T-helper 2 cell treated with Interferon-gamma antibody and Interleukin-4, amounts not matched to agents 5 μg/mL and 100 μg/mL, for 36 hours (primary cell): ENCODE measurements at places on chromosomes 5 and 9.
A peak's percentile ranks its signal among the peaks of the same experiment; 100 is the strongest.

DNA sequence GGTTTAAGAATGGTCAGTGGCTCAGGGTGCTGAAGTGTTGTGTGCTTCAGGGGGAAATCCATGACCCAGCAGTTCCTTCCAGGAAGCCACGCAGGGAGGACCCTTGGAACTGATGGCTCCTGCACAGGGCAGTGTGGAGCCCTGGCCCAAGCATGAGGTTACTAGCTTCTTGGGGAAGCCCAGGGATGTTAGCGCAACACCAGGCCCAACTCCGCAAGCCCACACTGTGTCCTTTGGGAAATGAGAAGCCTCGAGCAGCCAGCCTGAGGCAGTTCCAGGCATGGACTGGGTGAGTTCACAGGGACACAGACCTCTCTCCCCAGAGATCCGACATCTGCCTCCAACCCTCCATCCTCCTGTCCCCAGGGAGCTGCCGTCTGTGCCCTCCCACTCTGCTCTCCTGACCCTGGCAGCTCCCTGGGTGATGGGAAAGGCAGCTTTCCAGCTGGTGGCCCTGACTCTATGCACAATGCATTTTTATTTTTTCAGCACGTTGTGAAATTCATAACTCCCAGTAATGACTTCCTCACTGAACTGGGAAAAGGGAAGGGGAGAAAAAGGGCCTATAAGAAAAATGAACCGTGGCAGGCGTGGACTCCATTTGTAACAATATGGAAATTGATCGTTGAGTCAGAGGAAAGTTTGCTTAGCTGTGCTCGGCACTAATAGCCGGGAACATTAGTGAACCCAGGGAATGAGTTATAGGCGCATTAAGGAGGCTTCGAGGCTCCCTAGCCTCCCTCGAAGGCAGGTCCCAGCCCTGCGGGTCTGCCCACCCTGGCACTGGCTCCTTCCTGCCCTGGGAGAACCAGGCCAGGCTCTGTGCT is 34.1 kb downstream of the LMX1B start:
- DNase-seq, result no peak

DNA sequence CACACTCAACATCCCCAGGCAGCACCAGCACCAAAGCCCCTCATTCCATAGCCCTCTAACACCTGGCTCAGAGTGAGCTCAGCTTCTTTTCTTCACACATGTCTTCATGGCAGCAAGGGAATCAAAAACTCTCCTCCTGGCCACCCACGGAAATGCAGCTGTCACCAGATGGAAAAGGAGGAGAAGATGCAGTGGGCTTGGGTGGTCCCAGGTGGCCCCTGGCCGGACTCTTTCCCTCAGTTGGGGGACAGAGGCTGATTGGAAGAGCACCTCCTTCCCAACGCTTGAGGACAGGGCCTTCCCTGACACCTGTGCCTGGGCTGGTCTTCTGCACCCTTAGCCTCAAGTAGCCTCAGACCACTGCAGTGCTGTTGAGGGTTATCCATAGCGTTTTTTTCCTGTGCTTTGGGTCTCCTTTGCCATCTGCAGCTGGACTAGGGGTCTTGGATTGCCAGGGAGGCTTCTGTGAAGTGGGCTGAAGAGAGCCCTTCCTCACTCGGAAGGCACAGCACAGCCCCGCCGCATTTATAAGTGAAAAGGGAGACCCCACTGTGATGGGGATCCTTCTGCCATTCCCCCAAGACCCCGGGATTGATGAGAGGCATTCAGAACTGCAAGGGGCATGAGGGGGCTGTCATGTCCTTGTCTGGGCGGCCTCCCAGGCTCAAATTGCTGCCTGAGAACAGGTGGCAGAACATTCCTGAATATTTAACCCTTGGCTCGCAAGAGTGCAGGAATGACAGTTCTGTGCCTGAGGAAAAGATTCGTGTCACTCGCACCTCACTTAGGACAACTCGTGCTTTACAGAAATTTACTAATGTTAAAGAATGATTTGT is 200.0 kb downstream of the AUH start:
- DNase-seq, result no peak

DNA sequence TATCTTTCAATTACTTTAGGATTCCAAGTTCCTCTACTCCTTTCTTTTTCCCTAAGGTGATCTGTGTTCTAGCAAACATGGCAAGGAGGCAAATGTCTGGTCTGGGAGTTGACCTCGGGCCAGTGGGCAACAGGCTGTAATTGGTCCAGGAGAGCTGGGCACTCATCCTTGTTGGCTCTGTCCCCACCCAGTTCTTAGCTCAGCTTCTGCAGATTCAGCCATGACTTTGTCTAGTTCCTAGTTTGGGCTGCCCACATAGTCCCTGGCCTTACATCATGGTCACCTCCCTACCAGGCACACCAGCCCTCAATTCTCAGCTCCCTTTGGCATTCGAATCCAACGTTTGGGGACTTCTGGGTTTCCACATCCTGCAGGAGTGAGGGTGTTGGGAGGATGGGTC is 92.1 kb upstream of the DAP start:
- DNase-seq, result no peak

GRCh38 chr5:125485771-125486170 is 739.3 kb upstream of the ZNF608 start:
- DNase-seq, result no peak

DNA sequence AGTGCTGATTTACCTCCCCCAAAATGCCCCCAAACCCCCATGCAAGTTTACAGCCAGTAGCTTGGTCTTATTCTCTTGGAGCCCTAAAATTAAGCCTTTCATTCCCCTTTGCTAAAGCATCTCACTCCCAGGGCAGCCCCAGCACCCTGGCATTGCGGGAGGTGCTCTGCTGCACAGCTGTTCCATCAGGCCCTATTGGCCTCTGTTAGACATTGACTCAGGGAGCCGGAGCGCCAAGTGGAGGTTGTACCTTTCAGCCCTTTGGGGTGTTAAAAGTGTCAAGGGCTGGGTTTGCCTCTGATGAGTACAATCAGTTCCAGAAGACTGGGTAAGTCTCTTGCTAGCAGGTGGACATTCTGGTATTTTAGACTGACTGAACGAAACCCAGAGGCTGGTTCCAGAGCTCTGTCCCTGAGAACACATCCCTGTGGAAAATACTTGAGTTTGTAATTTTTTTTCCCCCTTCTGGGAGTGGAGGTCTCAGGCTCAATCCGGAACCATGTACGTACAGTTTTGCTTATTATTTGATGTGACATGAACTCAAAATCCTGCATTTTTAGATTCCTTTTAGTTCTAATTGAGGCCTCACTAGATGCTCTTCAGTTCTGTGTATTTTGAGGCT is 102.4 kb downstream of the UBE2R2 start:
- no peak for DNase-seq

DNA sequence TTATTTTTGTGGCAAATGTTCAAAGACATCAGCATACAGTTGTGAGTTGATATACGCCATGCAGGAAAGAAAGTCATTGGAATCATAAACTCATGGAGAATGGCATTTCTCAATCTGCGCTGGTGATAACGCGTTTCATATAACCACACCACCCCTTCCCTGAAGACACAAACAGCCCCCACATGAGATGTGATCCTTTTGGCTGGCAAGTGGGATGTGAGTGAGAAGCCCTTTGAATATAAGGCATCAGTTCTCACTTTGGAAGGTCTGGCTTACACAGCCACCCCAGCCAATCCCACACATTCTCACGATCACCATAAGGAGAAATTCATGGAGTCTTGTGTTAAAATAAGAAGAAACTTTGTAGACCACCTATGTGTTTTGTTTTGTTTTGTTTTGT is 725.0 kb downstream of the PRELID2 start:
- DNase-seq, result no peak

DNA sequence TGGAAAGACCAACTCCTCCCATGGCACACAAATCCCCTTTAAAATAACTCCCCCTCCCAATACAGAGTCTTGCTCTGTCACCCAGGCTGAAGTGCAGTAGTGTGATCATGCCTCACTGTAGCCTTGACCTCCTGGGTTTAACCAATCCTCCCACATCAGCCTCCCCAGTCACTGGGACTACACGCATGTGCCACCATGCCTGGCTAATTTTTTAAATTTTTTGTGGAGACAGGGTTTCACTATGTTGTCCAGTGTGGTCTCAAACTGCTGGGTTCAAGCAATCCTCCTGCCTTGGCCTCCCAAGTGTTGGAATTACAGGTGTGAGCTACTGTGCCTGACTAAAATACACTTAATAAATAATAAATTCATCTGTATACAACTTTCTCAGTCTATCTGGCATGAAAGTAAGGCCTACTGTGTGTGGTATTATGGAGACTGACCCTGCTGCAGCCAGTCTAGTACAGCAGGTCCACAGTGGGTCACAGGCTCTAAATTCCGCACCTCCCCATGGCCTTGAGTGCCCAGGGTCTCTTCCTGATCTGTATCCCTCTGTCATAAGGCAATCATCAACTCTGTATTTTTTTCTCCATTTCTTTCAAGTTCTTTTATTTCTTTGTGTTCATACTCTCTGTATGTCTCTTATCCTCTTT is 169.4 kb downstream of the MAPKAP1 start:
- no peak for DNase-seq

DNA sequence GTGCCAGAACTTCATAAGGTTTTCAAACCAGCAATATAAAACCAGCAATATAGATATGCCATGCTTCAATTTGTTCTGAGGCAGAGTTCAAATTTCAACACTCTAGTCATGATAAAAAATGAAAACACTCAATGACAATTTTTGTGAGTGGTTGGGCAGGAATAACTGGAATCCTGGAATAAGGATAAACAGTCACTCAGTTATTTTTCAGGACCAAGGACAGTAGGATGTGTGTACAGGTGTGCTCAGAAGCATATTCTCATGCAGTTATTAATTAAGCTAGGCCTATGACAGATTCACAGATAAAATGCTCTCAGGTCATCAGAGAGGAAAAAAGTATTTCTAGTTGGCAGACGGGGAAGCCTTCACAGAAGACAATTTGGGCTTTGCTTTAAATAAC is 117.3 kb upstream of the PPP2R2B start:
- DNase-seq, result no peak

DNA sequence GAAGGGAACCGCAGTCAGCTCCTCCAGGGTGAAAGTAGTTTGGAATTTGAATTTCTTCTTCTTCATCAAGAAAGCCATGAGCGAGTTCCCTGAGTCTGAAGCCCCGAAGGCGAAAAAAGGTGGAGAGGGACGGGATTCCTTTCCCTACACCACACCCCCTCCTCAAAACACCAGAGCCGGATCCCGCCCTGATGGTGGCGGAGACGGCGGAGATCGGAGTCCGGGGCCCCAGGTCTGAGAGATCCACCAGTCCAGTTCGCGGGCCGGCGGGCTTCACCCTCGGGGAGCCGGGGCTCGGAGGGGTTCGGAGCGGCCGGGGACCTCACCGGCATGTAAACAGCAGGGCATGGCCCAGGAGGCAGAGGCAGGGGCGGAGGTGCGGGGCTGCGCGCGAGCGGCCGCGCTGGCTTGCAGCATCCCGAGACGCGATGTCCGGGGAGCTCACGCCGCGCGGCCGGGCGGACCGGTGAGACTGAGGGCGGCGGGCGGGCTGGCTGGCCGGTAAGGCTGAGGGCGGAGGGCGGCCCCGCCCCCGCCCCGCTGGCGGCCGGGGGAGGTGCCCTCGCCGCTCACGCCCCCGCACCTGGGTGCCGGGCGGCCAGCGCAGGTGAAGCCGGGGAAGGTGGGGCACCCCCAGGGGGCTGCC is 606 bp downstream of the EEIG1 start:
- peak; percentile 63 for DNase-seq
